ENCODE measurements at places on chromosomes 2 and 18.

DNA sequence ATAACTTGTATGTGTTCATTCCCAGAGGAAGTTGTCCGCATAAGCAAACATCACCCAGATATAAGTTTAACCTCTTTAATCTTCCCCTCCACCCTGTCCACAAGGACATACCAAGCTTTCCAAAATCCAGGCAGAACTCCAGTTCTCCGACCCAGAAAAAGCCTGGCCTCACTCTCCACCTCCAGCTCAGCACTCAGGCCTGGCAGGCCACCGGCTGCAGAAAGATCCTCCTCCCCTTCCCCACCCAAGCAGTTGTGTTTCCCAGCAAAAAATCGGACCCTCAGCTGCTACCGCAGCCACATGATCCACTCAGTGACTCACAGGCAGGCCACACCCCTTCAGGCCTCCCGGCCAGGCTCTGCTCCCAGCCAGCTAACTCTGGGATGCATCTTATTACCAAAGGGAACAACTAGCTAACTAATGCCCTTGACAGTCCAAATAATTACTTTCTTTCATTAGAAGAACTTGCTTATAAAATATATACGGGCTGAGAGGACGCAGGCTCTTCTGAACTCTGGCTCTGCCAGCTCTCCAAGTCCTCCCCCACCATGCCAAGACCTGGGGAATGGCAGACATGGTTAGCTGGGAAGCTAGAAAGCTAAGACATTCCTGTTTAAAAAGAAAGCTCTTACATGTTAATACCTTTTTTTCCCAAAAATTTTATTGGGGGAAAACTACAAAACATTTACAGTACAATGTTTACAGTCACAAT is 4.5 kb downstream of the ZFP36L2 start:
- peak; percentile 43 for DNase-seq

- no peak for DNase-seq
These were observed 115.4 kb upstream of the PKDCC start for GRCh38 chr2:41932241-41933045.

- DNase-seq: no peak
These were observed at the start of gene MYO3B for GRCh38 chr2:170177950-170178781. MYO3B (plus strand) TSS chr2:170178147; CDS start chr2:170178288, 141 bp downstream.

DNA sequence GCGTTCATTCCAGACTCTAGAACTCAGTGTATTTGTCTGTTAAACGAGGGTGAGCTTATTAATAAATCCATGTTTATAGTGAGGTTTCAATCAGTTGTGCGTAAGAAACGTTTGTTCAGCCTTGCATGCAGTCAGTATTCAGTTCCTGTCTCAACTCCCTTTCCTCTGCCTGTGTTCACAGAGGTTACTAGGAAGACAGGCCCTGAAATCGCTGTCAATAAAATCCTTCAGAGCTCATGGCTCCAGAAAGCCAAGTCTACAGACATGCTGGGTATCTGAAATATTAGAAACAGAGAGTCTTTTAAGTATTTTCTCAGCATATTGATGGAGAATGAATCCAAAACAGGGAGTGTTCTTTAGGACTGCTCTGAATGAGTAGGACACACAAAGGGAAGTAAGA is 75.4 kb downstream of the KLF7 start:
- no peak for DNase-seq

- DNase-seq: no peak
These were observed 94.5 kb upstream of the CCDC150 start for GRCh38 chr2:196544906-196545433.

GRCh38 chr2:157460384-157460837 is 16.5 kb upstream of the CYTIP start:
- no peak for DNase-seq

DNA sequence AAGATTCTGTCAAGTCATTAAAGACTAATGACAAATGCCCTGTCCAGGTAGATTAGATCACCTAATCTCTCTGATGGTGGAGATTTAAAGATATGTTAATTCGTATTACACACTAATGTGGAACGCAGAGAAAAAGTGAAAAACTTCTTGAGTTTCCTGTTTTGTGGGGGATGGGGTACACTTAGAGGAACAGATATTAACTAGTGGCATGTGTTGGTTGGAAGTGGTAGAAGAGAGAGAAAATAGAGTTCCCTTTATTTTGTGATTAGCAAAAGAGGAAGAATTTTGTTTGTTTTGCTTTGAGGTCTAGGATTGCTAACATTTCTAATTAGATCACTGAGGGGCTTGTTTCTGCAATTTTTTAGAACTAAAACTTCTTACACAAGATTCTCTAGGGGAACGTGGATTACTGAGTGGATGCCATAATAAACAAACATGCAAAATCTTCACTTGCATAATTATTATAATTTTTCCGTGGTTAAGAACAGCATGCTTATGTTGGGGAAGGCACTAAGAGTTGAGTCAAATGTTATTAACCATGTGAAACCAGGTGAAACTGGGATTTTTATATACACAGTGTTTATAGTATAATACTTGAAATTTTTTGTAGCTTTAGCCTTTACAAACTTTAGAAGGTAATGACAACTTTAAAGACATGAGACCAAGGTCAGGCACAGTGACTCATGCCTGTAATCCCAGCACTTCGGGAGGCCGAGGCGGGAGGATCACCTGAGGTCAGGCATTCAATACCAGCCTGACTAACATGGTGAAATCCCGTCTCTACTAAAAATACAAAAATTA is 97.4 kb upstream of the STK17B start:
- no peak for DNase-seq

DNA sequence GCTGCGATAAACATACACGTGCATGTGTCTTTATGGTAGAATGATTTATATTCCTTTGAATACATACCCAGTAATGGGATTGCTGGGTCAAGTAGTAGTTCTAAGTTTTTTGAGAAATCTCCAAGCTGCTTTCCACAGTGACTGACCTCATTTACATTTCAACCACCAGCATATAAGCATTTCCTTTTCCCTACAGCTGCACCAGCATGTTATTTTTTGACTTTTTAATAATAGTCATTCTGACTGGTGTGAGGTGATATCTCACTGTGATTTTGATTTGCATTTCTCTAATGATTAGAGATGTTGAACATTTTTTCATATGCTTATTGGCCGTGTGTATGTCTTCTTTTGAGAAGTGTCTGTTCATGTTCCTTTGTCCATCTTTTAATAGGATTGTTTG is 22.8 kb downstream of the GALNT1 start:
- no peak for DNase-seq

GRCh38 chr2:97706112-97706511 is 7.3 kb upstream of the ZAP70 start:
- DNase-seq: no peak

DNA sequence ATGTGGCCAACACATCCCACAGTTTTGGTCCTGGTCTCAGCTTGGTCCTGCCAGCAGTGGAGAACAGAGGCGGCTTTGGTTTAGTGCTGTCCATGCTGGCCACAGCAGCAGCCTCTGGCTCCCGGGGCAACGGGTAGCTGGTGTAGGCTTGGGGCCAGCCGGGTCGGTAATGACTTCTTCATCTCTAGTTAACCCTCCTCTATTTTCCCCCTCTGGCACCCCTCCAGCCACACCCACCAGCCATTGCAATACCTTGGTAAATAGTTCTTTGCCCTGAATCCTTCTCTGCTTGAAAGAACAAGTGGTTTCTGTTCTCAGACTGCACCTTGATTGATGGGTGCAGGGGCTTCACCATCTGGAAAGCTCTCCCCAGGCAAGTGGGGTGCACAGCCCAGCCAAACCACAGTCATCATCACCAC is 31.7 kb upstream of the ZNF396 start:
- no peak for DNase-seq

DNA sequence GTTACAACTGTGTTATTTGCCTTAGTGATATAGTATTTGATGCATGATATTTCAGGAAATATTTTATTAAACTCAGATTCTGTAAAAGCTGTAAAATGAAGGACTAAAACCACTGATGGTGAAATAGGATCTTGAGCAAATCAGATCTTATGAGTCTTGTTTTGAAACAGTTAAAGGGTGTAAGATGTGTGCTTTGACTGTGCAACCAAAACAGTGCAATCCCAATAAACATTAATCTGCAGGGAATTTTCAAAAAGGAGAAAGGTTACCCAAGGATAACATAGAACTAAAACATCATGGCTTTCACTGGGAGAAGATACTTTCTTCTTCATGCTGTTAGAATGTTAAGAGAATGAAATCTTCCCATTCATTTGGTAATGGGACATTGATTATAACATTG is 378.7 kb downstream of the PARD3B start:
- DNase-seq: no peak

DNA sequence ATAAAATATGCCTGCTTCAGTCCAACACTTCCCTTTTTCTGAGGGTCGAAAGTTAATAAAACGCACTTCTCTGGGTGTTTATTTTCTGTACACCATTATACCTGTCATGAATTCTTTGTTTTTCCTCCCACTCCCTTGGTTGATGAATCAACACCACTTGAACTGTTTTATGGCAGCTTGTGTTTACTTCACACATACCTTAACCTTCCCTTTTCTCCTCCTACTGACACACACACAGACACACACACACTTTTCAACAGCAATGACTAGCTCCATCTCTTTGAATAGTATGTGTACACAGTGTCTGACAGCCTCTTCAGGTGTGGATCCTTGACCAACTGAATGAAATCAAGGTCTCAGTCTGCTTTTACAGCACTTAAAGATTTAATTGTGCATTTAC is 91.3 kb downstream of the SATB2 start:
- no peak for DNase-seq

DNA sequence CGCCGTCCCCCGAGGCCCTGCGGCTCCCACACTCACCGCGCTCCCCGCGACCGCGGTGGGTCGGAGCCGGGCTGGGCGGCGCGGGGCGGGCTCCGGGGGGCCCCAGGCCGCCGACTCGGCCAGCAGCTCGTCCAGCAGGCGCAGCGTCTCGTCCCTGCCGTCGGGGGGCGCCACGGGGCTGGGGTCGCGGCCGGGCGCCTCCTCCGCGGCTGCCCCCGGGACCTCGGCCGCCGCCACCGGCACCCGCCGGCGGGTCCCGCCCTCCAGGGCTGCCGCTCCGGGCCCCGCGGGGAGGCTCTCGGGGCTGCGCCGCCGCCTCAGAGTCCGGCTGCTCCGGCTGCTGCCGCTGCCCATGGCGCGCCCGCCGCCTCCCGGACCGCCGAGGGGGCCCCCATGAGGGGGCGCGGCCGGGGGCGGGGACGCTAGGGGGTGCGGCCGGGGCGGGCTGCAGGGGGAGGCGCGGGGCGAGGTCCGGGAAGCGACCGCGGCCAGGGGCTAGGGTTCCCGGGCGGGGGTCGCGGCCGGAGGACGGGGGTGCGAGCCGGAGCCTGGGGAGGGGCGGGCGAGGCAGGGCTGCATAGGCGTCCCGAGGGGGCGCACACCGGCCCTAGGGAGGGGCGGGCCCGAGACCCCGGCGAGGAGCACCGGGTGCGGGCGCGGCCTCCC is at the start of gene CYS1:
Gene CYS1 (minus strand): TSS at position 542 of the 666 bp plus-strand sequence. CDS start 188 bp downstream, at position 354.
- DNase-seq: no peak

GRCh38 chr2:20573620-20574422 is 77.1 kb downstream of the HS1BP3 start:
- DNase-seq: no peak

- DNase-seq: no peak
These were observed 20.5 kb upstream of the TNFAIP6 start for GRCh38 chr2:151336863-151337371.

- DNase-seq: no peak
These were observed 41.5 kb upstream of the GPC1 start for GRCh38 chr2:240393831-240394410.

- DNase-seq: no peak
These were observed 43.7 kb downstream of the PTPN2 start for GRCh38 chr18:12840382-12840781.

DNA sequence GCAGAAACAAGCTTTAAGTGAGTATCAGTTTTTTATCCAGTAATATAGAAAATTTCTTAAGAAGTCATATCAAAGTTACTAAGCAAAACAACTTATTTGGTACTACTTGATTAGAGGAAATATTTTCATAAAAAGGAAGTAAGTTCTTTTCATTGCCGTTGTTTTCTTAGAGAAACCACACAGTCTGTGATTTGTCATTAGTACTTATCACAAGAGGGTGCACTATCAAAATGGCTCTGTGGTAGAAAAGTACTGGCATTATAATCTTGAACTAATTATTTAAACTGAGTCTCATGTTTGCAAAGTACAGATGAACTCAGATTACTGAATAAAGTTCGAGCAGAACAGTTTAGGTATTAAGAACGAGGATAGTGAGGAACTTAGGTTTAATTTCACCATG is 93.4 kb downstream of the IKZF2 start:
- DNase-seq: no peak

GRCh38 chr2:181305301-181306123 is 151.7 kb upstream of the ITGA4 start:
- DNase-seq: peak; percentile 75

GRCh38 chr2:161238265-161238559 is 70.0 kb upstream of the PSMD14 start:
- DNase-seq: no peak

DNA sequence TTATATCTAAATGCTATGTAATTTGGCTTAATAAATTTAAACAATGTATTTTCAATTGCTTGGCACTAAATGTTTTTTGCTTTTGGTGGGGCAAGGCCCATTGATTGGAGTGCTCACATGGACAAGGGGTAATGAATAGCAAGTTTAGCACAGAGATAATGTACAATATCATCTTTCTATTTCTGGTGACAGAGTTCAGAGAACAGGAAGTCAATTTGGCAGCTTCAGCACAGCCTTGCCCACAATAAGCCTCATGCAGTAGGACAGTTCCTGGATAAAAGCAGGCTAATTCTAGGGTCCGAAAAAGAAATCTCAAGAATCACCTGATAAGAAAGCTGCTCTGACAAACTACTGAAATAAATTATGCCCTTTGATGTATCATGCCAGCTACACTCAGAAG is 443.9 kb upstream of the FSHR start:
- DNase-seq: no peak

GRCh38 chr2:168119515-168120141 is 127.8 kb downstream of the STK39 start:
- no peak for DNase-seq

- no peak for DNase-seq
These were observed 28.0 kb upstream of the ARHGEF4 start for GRCh38 chr2:130808482-130809268.

GRCh38 chr2:208311954-208312353 is 45.9 kb downstream of the PIKFYVE start:
- DNase-seq: no peak

DNA sequence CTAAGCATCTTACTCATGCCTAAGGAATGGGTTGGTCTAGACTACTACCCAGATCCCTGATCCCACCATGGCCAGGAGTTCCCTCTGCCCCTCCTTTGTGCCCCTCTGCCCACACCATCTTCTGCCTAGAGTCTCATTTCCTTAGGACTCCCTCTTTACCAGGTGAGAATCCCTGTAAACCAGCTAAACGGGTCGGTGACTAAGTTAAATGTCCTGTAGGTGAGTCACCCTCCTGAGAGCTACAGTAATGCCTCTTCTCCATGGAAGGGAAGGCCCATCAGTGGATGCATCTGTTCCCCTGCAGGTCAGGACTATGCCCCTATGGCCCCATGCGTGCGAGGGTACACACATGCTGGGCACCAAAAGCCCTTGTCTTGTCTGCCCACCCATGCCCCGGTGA is 25.4 kb downstream of the PTGR3 start:
- DNase-seq: no peak

GRCh38 chr2:20519309-20519708 is 72.4 kb downstream of the RHOB start:
- no peak for DNase-seq
